ENCODE measurements at places on chromosomes 1 and 21. TPM values are rescaled to one million over a fixed set of nuclear protein-coding genes. Genes with fewer than 3 reads are reported as not detected.

The GUCA2A gene
- total RNA-seq = not detected

The RNU1-3 gene
- under 0.01 TPM for total RNA-seq

The NPR1 gene
- 1.5 TPM for total RNA-seq

The THEMIS2 gene
- 2.0 TPM for total RNA-seq

The APOBEC4 gene
- total RNA-seq = not detected

The PGLYRP4 gene
- not detected for total RNA-seq

The GBP4 gene
- total RNA-seq = 3.7 TPM

The CDKN2C gene
- total RNA-seq = 15.3 TPM

The TFF2 gene
- not detected for total RNA-seq

The TRAF5 gene
- total RNA-seq = 20.6 TPM

The GBP6 gene
- total RNA-seq = not detected

The RBP7 gene
- total RNA-seq = not detected

The SLC6A9 gene
- 25.9 TPM for total RNA-seq

The IFNLR1 gene
- not detected for total RNA-seq

The SELL gene
- 0.27 TPM for total RNA-seq

The AIRE gene
- not detected for total RNA-seq

The LCE2B gene
- not detected for total RNA-seq

The TTC39A gene
- total RNA-seq = 0.25 TPM

The PLEKHN1 gene
- total RNA-seq = 0.54 TPM

The EXO1 gene
- total RNA-seq = 1.2 TPM

The RAB7B gene
- 7.4 TPM for total RNA-seq

The ITPKB gene
- total RNA-seq = 7.5 TPM

The CYP4A11 gene
- total RNA-seq = not detected

The SPRR1B gene
- not detected for total RNA-seq

The C1orf115 gene
- not detected for total RNA-seq

The ATAD3A gene
- total RNA-seq = 35.6 TPM

The TAL1 gene
- total RNA-seq = 0.08 TPM

The KIAA1614 gene
- 9.7 TPM for total RNA-seq

The LAMB3 gene
- total RNA-seq = 5.9 TPM

The PROK1 gene
- total RNA-seq = not detected

The KIF26B gene
- total RNA-seq = 20.9 TPM

The ST6GALNAC3 gene
- 3.1 TPM for total RNA-seq

The UBE2U gene
- not detected for total RNA-seq

The KLHL20 gene
- total RNA-seq = 16.9 TPM

The CHD5 gene
- total RNA-seq = 0.09 TPM

The FMN2 gene
- 8.1 TPM for total RNA-seq

The IL20 gene
- total RNA-seq = not detected

The PSRC1 gene
- 19.0 TPM for total RNA-seq

The DYNLT5 gene
- total RNA-seq = 1.4 TPM
